ENCODE measurements at places on chromosomes 12 and 14. TPM values are rescaled to one million over a fixed set of nuclear protein-coding genes. Genes with fewer than 3 reads are reported as not detected.

DNA sequence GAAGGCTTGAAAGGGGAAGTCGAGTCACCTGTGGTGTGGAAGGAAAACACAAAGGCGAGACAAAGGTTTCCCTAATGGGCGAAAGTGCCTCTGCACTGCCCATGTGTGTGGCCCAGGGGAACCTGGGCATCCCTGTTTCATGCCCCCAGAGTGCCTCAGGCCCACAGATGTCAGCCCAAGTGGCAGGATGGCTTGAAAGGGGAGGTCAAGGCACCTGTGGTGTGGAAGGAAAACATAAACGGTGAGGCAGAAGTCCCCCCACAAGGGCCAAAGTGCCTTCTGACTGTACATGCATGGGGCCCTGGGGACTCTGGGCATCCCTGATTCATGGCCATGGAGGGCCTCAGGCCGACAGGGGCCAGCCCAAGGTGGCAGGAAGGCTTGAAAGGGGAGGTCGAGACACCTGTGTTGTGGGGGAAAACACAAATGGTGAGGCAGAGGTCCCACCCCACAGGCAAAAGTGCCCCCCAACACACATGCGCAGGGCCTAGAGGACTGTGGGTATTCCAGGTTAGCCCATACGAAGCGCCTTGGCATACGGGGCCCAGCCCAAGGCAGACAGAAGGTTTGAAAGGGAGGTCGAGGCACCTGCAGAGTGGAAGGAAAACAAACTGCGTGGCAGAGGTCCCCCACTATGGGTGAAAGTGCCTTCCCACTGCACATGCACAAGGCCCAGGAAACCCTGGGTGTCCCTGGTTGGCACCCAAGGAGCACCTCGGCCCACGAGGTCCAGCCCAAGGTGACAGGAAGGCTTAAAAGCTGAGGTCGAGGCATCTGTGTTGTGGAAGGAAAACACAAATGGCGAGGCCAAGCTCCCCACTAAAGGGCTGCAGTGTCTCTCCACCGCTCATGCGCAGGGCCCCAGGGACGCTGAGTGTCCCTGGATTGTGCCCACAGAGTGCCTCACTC lies 382.3 kb downstream of the ALG10 start:
- no peak for DNase-seq

DNA sequence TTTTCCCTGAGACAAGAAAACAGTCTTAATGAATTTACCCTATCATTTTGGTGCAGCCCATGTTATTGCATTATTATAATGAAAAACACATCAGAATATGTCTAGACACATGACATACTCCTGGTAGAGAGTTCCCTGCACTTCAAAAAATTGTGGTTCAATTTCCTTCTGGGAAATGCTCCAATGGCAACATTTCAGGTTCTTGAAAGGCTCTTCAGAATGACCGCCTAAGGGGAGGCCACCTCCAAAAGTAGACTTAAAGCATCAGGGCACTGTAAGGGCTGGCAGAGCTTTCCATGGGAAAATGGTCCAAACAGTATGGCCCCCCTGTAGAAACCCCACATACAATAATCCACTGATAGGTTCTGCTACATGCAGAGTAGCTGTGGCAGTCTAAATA lies 110.7 kb downstream of the SLC25A21 start:
- peak; percentile 78 for DNase-seq

GRCh38 chr14:41872931-41873685 lies 266.4 kb downstream of the LRFN5 start:
- DNase-seq: peak; percentile 33

DNA sequence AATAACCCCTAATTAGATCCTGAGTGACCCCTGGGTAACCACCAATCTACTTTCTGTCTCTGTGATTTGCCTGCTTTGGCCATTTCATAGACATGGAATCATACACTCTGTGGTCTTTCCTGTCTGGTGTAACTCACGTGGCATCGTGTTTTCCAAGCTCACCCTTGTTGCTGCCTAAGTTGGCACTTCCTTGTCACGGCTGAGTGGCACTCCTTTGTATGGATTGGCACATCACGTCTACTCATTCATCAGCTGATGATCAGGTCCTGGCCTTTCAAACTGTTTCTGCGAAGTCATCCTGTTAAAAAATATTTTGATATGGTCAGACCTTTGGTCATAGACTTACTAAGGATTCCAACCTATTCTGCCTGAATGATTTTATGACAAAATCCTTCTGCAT lies 87.7 kb downstream of the GLT1D1 start:
- no peak for DNase-seq

DNA sequence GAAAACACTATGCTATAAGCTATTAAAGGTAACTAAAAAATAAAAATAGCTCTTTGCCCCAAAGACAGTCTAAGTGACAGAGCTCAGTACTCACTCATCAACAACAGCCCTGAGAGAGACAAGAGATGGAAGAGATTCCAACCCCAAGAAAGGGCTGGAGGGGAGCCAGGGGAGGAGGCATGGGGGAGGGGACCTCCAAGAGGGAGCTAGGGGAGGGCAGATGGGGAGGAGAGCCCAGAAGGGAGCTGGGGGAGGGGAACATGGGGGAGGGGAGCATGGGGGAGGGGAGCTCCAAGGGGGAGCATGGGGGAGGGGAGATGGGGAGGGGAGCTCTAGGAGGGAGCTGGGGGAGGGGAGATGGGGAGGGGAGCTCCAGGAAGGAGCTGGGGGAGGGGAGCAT lies 7.7 kb downstream of the SSH1 start:
- DNase-seq: peak; percentile 40

DNA sequence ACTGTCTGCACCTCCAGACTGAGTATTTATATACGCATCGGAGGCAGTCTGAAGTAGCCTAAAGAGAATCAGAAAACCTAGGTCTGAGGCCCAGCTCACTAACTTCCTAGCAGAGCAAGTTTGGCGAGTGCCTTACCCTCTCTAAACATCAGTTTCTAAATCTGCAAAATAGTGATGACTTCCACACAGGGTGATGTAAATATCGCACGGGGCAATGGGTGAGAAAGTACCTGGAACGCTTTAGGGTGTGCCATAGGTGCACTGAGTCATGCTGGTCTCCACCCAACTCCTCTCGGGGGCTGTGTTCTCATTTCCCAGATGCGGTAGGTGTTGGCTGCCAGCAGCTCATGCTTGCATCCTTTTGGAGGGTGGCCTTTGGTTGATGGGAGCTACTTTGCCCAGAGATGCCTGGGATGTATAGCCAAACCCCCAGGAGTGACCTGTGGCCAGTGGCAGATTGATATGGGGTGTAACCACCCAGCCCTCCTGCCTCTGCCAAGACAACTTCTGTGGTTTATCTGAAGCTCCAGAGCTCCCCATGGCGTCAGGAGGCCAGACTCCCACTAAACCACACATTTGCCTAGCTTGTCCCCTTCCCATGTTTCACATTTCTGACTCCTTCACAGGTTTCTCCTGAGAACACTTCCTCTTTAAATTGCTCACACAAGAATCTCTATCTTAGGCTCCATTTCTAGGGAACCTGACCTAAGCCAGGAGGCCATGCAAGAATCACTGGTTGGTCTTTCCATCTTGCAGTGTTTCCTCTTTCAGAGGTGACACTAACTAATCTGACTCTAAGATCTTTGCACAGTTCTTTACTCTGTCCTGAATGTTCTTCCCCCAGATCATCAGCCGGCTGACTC lies 62.0 kb upstream of the TUNAR start:
- DNase-seq: no peak

DNA sequence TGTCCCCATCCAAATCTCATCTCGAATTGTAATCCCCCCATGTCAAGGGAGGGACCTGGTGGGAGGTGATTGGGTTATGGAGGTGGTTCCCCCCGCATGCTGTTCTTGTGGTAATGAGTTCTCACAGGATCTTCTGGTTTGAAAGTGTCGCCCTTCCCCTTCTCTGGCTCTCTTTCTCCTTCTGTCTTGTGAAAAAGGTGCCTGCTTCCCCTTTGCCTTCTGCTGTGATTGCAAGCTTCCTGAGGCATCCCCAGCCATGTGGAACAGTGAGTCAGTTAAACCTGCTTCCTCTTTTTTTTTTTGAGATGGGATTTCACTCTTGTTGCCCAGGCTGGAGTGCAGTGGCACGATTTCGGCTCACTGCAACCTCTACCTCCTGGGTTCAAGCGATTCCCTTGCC lies 104.0 kb downstream of the CCDC91 start:
- DNase-seq: no peak

DNA sequence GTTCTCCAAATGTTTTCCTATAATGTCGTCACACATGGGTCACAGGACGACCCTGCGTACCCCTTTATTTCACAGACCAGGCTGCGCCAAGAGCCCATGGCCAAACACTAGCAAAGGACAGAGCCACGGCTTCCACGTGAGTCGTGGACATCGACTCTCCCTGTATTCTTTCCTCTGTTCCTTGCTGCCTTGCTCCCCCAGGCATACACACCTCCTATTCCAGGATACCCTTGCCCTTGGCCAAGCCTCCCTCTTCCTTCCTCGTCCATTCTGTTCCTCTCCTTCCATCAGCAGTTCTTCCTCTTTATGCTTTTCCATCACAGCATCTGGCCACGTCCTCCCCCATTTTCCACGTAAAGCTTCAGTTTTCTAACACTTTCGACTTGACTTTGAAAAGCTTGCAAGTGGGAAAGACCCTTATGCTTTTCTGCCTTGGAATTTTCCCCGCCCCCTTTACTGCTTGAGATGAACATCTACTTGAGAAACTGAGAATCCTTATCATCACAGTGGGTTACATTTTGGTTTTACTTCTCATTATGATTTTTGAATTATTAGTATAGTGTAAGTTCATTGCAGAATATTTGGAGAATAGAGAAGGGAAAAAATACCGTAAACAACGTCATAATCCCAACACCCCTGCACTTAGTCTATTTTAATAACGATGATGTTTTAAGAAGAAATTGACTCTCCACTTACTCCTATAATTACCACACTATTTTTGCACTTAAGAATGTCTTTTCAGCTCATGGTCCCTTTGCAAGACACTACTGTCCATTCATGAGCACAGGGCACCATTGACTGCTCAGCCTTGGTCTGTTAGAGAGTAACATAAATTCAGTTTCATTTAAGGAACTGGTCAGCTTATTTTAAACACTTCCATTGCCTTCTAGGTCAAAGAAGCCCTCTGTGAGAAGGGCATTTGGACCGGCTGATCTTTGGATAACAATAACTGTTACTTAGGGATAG lies 15.8 kb upstream of the NINJ2 start:
- DNase-seq: no peak

GRCh38 chr14:98897605-98898309 lies 374.2 kb downstream of the BCL11B start:
- no peak for DNase-seq

DNA sequence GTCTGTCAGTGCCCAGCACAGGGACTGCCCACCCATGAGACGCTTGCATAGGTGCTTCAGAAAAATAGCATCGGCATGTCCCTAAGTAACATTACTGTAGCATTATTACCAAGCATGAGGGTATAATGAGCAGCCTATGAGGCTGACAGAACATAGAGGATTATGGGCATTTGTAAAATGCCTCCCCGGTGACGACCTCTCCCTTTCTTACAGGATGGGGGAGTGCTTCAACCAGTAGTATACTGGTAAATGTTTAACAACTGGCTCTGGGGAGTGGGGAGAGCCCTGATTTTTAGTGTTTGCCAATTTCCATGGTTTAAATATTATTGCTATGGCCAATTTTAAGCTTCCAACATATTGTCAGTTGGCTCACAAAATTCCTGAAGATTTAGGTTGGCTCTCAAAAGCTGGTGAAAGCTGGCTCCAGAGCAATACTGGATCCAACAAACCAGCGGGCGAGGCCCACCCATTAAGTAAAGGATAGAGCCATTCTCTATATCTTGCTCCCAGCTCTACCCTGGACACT lies 104.5 kb downstream of the ETNK1 start:
- no peak for DNase-seq

DNA sequence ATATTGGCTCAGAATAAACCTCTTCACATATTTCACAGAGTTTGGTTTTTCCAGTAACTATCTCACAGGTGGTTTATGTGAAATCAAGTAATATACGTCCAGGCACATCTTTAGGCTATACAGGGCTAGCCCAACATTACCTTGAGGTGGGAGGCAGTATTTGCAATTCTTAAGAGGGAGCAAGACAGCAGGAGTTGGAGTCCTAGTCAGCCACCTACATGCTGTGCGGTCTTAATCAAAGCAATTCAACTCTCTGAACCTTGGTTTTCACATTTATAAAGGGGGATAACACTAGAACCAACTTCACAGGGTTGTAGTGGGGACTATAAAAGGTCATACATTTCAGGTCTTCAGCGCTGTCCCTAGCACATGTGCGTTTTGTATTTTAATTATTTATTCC lies 73.5 kb upstream of the FICD start:
- no peak for DNase-seq

GRCh38 chr12:67989184-67989920 lies at the start of gene IFNG-AS1:
Gene IFNG-AS1, plus strand, starts transcription at chr12:67989447.
- no peak for DNase-seq

GRCh38 chr12:99450036-99450630 lies 197.4 kb upstream of the GARIN6 start:
- no peak for DNase-seq

GRCh38 chr12:112782943-112783342 lies 8.6 kb upstream of the RPH3A start:
- no peak for DNase-seq

- no peak for DNase-seq
Observed at GRCh38 chr12:98908866-98909265, 263.8 kb downstream of the APAF1 start.

The DLGAP5 gene
- polyA plus RNA-seq: 31.2 TPM

The CFAP73 gene
- not detected for polyA plus RNA-seq

The PPP1R1A gene
- polyA plus RNA-seq: not detected

The SMIM41 gene
- polyA plus RNA-seq: 1.9 TPM

The NPFF gene
- polyA plus RNA-seq: not detected

The OR6C4 gene
- polyA plus RNA-seq: not detected

The PFKM gene
- polyA plus RNA-seq: 88.4 TPM

The BRMS1L gene
- polyA plus RNA-seq: 9.5 TPM

The COX8C gene
- polyA plus RNA-seq: not detected

The MANSC4 gene
- not detected for polyA plus RNA-seq

The WASHC4 gene
- 40.2 TPM for polyA plus RNA-seq
